Stimulated activated CD4-positive, alpha-beta T cell treated with anti-CD3 and anti-CD28 coated beads, Interleukin-15, amount 100 ng/mL, for 1 hour (primary cell): ENCODE measurements at places on chromosomes 6 and 20.

GRCh38 chr6:101689695-101690094 is 296.2 kb downstream of the GRIK2 start:
- DNase-seq: no peak

DNA sequence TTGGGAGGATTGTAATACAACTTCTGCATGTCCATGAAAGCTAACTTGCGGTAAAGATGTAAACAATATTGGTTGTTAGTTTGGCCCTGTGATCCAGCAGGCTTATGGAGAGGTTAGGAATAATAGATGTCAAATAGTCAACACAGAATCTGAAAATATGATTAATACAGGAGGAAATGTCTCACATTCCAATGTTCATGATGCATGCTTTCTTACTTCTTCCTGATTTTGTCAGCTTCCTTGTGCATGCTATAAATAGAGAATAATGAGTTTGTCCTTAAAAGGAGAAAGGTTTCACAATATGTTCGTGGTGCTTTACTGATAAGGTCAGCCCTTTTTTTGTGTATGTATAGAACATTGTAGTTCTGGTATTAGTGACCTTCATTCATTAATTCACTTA is 136.7 kb downstream of the MMUT start:
- DNase-seq: no peak

- no peak for DNase-seq
These were observed 69.6 kb upstream of the VGLL2 start for GRCh38 chr6:117195728-117196127.

GRCh38 chr6:159047891-159048685 is 3.3 kb upstream of the TAGAP start:
- no peak for DNase-seq

DNA sequence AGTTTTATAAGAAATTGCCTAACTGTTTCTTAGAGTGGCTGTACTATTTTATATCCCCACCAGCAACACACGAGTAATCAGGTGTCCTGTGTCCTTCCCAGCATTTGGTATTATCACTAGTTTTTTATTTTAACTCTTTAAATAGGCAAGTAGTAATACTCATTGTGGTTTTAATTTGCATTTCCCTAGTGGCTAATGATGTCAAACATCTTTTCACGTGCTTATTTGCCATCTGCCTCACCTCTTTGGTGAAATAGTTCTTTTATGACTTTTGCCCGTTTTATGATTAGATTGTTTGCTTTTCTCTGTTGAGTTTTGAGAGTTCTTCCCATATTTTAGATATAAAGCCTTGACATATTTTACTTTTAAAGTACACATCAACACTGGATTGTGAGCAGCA is 57.8 kb downstream of the GCLC start:
- DNase-seq: no peak

GRCh38 chr6:33967265-33967767 is 163.5 kb upstream of the MLN start:
- DNase-seq: no peak

- DNase-seq: no peak
These were observed 112.4 kb upstream of the SNX9 start for GRCh38 chr6:157710604-157711003.

DNA sequence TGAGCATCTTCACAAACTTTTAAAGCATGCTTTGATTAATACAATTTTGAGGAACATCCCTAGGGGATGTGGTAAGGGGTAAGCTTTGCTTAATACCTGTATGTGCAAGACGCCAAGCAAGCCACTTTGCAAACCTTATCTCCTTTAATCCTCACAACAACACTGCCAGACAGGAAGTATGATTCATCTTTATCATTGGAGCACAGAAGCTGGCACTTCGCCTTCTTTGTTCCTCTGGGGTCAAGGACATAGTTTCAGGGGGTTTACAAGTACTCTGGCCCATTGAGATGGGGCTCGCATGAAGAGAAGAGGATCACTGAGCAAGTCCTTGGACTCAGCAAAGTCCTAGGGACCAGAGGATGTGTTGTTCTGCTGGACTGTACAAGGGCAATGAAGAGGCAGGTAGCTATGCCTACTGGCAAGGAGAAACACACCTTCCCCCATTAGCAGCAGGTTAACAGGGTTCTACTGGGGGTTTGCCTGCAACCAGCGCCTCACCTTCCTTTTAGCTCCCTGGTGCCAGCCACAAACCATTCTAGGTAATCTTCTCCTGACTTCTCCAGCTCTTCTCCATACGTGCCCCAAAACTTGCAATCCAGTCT is 8.8 kb downstream of the TMEM244 start:
- DNase-seq: no peak

- DNase-seq: no peak
These were observed 48.1 kb upstream of the GCLC start for GRCh38 chr6:53593001-53593488.

DNA sequence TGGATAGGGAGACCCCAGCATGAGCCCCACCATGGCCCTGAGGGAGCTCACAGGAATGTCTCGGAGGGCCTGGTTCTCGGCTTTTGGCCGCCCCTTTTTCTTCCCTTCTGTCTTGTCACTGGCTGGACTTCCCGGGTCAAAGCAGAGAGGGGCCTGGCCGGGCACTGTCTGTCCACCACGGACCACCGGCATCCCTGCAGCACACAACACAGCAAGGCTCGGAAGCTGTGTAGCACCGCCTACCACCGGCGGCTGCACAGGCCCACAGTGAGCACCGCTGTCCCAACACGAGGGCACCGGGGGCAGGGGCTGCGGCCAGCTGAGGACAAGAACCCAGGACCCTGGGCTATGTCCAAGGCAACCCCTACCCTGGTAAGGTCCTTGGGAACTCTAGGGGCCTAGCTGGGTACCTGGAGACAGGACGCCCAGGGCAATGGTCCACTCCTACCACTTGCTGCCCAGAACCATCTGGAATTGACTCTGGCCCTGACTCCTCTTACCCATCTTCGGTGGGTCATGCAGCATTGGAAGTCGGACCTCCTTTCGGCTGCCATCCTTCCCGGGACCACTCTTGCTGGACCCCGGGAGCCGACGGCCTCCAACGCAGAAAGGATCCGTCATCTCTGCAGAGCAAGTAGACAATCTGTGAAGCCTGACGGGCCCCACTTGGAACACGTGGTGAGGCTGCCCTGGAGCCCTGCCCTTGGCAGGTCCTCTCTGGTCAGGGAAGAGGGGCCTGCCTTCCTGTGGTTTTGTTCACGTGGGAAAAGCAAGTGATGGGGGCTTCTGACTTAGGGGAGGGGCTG is 2.2 kb downstream of the ZNF512B start:
- DNase-seq: no peak

DNA sequence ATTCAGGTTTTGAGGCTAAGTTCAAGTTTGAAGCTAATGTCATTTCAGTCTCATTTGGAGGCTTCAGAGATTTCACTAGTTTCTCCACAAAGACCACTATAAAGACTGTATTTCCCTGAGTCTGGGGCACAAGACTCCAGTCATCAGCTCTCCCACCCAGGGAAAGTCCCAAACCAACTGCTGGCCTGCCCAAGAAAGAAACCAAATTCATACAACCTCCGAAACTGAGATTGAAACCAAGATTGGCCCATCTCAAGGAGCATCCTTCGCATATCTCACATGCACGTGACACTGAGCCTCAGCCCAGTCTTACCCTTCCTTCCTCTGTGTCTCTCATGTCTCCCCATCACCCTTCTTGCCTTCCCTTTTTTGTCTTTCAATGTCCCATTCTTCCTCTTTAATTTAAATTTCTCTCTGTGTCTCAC is 3.5 kb upstream of the LTA start:
- DNase-seq: no peak

DNA sequence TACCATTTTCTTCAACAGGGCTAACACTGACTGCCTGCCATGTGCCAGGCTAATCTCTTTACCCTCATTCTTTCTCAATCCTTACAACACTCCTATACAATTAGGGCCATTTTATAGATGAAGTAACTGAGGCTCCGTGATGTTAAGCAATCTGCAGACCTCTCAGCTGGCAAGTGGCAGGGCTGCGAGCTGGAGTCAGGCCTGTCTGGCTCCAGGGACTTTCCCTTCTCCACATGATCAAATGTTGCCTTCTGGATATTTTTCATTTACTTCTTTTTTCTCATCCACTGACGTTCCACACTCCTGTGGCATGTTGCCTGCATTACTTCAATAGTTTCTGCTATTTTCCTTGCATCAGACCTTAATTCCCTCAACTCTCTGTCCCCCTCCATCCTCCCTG is 55.2 kb upstream of the TAGAP start:
- DNase-seq: no peak

- no peak for DNase-seq
These were observed 122.1 kb downstream of the OGFRL1 start for GRCh38 chr6:71410681-71411080.
